ENCODE measurements at places on chromosomes 6 and 20.

GRCh38 chr6:8633762-8634161, 198.4 kb upstream of the SLC35B3 start:
- no peak for DNase-seq

- no peak for DNase-seq
Measured at GRCh38 chr6:13709689-13710551, 1.7 kb downstream of the RANBP9 start.

GRCh38 chr20:31833931-31834521, 11.4 kb downstream of the FOXS1 start:
- DNase-seq: no peak

DNA sequence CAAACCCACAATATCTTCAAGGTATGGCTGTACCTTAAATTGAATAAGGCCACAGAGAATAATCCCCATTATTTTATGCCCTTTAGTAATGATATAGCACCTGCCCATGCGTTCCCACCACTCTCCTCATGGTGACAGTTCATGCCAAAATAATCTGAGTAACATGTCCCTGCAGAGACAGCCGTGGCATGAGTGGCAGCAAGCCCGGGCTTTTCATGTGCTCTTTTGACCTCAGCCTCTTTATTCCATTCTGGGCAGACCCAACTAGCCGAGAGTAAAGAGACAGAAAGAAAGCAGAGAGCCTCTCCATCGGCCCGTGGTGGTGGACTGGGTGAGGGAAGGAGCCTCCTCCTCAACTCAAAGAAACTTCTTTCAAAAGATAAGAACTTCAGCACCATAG, 19.9 kb upstream of the POPDC3 start:
- no peak for DNase-seq

DNA sequence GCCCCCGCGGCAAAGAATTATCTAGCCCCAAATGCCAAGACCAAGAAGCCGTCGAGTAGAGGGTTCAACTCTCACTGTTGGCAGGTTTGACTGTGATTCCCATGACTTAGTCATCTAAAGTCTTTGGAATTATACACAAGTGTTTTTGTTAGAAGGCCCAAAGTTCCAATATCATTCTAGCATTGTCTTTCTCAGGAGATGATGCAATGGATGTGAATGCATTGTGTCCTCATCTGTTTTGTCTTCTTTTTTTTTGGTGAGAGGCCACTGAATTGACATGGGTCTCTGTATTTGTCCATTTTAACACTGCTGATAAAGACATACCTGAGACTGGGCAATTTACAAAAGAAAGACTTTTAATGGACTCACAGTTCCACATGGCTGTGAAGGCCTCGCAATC, 290.5 kb upstream of the ZFP64 start:
- no peak for DNase-seq

- DNase-seq: no peak
Measured at GRCh38 chr6:44179072-44179536, 20.5 kb downstream of the CAPN11 start.

GRCh38 chr6:43946641-43947363, 176.8 kb downstream of the VEGFA start:
- DNase-seq: no peak

DNA sequence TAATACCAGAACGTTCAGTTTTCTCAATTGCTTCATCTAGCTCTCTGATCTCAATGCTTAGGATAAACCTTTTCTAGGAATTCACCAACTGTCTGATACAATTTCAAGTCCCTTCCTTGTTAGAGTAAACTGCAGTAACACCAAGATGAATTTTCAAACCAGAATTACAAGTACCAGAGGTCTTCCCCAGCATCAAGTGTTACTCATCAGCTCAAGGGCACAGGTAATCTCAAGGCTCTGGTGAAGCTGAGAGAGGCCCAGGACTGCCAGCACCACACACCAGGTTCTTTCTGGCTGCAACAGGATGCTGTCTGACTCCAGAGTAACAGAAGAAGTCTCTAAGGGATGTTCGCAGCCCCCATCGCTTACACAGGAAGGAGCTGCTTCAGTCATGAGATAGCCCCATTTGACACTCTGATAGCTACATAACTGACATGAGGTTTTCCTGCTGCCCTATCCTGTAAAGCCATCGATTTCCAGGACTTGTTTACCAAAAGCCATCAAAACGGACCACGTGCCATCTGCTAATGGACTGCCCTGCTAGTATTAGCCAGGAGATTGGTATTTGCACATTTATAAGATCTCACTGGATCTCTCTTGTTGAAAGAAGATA, 549.4 kb downstream of the UTRN start:
- DNase-seq: no peak

- DNase-seq: no peak
Measured at GRCh38 chr6:53020005-53020744, 25.1 kb upstream of the GSTA4 start.

DNA sequence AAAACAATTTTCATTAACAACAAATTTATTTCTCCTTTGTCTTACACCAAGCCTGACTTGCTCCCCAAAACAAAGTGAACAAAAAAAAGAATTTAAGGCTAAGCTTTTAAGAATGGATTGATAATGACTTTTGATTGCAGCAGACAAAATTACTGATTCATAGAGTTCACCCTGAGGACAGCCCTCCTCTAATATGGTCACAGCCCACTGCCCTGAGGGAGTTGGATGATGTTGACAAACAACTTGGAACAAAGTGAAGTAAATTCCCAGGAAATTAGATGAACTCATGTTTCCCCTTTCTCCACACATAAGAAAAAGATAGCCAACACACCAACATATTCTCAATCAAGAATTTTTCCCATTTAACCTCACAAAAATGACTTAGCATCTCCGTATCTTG, 7.7 kb upstream of the ISM1 start:
- DNase-seq: no peak

DNA sequence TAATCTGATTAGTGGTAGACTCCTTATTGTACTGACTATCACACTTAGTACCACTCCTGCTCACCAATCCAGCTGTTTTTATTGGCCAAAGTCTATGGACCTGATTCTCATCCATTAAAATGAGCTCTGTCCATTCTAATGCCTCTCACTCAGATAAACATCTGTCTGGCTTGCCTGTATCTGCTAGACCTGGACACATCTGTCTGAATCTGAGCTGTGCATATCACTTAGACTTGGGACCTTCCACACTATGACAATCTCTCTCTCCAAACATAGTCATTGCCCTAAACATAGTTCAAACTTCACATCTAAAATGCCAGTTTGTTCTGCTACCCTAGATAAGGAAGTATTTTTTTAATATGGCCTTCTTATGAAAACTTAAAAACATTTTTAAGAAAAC, 92.6 kb downstream of the CENPW start:
- DNase-seq: no peak

DNA sequence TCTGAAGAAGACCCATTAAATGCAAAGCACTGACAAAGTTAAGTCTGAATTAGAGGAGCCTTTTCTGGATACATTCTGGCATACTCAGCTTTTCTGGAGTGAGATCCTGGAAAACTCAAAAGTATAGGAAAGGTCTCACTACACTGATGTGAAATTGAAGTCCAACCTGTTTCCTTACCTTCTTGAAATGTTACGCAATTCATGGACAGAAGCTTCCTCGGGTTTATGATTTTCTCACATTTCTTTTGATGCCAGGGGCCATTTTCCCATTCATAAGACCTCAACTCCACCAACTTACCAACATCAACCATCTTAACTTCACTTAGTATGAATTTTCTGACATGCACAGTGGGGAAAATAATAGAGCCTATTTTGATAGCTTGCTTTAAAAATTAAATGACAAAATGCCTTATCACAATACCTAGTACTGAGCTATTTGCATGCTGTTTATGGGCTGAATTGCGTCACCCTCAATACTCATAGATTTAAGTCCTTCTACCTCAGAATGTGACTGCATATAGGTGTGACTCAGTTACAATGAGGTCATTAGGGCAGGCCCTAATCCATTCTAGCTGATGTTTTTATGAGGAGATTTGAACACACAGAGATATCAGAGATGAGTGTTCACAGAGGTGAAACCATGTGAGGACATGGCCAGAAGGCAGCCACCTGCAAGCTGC, 73.4 kb upstream of the RAB32 start:
- no peak for DNase-seq

DNA sequence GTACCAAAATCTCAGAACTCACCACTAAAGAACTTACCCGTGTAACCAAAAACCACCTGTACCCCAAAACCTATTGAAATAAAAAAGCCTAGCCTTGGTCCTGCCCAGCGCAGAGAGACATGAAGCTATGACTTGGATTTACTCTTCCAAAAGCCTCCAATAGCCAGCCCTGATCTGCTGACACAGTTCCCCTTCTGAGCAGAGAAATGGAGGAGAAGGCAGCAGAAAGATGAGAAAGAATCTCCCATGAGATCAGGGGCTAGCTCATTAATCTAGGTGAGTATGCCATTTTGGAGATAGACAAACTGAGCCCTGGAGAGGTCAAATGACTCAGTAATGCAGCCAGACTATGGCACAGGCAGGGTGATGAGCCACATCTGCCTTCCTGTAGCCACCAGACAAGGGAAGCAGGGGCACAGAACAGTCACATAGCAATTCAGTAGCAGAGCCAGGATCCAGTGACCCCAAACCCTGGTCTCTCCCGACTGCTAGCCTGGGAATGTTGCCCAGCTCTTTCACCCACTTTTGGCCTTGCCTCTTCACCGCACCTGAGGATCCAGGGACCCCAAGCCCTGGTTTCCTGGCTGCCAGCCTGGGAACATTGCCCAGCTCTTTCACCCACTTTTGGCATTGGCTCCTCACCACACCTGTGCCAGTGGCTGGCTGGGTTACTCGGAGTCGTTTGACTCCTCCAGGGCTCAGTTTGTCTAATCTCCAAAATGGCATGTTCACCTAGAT, 7.2 kb upstream of the SDCBP2 start:
- no peak for DNase-seq
